Posterior vena cava (tissue), 2 donors: ENCODE measurements at places on chromosomes 7 and 10. TPM values are rescaled to one million over a fixed set of nuclear protein-coding genes. Genes with fewer than 3 reads are reported as not detected.

DNA sequence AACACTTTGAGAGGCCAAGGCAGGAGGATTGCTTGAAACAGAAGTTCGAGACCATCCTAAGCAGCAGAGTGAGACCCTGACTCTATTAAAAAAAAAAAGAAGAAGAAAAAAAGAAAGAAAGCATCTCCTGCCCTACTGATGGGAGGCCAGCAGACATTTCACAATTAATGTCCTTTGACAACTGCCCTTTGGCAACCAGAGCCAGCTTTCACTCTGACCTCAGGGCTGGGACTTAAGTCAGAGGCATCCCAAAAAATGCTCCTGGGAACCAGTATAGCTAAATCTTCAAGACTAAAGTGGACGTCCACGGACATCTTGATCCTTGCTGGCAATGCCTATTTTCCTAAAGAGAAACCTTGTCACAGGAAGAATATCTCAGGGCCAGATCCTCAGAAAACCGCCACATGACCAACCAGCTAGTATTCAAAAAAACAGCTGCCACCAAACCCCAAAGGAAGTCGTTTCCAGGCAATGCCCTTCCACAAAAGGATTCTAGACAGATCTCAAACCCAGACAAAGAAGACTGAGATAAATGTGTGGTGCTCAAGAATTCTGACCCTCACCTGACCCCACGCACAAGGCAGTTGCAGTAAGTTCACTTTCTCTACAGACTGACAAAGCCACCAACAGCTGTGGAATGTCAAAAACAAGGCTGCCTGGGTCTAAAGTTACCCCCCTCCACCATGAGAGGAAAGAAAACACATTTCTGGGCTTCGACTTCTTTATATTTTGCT, 18.4 kb downstream of the GFRA1 start:
- no peak for DNase-seq

- peak; percentile 93 for DNase-seq
Observed at GRCh38 chr10:5945561-5946418, 31.6 kb downstream of the IL15RA start.

DNA sequence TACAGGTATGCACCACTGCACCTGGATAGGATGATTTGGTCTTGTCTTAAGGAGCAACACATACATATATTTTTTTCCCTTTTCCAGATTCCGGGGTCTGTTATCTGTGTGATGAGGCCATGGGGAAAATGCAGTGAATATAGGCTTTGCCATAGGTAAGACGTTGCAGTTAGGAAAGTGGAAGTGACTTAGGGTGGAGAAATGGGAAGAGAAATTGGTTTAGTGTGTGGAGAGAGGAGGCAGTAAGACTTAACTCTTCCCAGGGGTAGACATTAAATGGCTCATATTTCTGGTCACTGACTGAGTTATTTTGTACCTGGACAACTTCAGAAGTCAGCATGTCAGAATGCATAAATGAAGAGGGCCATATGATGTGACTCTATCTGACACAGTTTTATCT, 66.7 kb downstream of the PFKFB3 start:
- DNase-seq = no peak

Gene ITPRID1
- total RNA-seq = not detected

DNA sequence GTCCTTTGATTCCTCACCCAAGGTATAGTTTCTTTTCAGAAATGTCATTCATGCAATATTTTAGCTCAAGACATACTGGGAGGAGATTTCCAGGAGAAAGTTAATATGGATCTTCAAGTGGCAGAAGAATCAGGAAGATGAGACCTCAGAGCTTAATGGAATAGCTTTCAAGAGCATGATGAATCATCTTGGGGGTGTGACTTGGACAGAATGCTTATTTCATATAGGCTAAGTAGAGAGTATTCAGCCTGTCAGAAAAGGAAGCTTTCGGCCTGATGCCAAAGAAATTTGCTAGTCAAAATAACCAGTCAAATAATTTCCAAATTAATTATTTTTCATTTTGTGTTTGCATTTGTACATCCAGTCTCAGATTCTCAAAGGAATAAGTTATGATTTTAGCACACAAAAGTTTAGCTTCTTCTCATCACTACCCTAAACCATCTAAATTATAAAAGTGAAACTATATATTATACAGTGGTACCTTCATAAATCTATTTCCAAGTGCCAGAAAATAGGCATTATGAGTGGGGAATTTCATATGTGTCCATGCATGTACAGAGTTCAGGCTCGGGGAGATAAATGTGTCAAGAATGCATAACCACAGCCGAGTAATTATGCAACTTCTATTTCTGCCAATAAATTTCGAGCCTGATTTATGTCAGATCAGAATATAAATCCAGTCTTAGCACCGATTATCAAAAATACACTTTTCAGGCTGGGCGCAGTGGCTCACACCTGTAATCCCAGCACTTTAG, 27.3 kb upstream of the CALD1 start:
- no peak for DNase-seq

DNA sequence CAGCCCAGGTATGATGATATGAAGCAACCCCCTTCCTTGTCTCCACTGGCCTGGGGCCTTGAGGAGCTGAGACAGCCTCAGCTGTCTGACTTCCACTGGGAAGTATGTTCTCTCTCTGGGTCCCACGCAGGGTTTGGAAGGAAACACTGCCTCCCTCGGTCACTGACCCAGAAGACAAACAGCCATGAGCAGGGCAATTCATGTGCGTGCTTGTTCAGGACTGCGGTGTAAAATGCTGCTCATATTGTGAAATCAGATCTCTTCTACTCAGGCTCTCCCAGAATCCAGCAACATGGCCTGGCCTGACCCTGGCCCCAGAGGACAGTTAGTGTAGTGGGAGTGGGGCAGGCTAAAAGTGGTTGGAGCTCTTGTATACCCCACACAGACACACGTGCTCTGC, 2.8 kb downstream of the CLCN1 start:
- DNase-seq = no peak

Gene ZNF511
- total RNA-seq = 27.4 TPM

Gene MET
- 15.7 TPM for total RNA-seq

DNA sequence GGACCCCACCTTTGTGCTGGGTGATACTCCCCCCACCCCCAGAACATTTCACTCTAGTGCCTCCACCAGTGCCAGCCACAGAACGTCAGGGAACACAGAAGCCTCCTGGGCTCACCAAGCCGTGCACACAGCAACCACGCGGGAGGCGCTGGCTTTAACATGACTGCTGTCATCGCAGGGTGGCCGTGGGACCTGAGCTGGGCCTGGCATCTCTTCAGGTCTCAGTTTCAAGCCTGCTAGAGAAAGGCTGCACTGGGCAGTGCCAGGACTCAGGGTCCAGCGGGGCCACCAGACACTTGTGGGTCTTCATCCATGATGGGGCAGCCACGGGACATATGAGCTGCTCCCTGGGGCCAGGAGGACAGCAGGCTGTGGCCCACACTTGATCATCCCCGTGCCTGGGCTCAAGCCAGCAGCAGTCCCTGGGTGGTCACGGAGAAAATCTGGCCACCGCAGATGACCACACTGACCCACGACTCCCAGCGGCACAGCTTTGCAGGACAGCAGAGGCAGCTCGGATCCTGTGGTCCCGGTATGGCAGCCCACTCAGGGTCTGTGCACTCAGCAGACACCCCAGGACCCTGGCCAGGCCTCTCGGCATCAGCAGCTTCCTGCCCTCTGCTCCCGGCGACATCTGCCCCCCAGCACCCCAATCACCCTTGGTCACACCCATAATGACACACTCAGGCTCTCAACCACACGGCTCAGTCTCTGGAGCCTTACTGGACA, 44.2 kb downstream of the CAMK2B start:
- DNase-seq = peak; percentile 77
